ENCODE measurements at places on chromosomes 3 and 15.

DNA sequence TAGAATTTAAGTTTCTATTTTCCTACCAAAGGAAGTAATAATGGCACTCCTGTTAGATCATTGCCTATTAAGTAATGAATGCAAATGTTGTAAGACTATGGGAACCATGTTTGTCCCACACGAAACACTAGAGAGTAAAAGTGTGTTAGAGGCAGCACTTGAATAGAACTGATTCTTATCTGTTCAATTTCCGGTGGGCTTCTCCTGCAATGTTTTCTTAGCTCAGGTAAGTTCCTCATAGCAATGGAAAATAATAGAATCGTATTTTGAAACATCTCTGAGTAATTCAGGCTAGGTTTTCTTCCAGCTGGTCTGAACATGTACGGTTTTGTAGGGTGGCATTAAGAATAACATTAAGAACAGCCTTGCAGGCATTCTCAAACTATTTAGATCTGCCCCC, 145.3 kb upstream of the LIPC start:
- DNase-seq = no peak

- DNase-seq = no peak
These were observed 372.5 kb downstream of the NLGN1 start for GRCh38 chr3:173770011-173770410.

DNA sequence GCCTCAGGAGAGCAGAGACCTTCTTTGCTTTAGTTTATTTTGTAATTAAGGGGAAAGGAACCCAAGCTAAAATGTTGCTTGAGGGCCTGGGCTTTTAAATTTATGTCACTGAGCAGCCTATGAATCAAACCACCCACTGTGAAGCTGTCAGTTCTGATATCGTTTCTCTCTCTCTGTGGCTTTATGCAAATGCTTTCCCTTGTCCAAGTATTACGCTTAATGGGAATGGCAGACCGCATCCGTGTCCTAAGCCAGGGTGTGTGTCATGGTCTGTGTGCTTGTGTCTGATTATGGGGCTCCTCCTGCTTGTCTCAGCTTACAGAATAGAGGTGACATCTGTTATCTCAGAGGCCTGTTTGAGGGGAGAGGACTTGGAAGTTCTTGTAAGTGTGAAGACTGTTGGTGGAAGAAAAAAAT, 82.4 kb downstream of the EBLN2 start:
- DNase-seq = peak; percentile 47

DNA sequence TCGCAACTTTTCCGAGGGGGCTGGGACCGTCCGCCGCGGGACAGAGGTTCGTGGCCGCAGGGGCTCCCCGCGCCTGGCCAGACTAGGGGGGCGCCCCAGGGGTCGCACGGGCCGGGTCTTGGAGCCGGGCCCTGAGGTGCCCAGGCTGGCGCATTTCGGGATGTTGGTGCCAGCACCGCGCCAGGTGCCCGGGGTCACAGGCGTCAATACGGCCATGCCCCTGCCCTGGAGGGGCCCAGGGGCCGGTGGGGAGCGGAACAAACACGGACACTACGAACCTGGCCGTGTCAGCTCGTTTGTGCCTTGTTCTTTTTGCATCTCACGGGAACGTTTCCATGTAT, 366 bp downstream of the TM6SF1 start:
- no peak for DNase-seq

- DNase-seq = no peak
These were observed 112.7 kb downstream of the NFKBIZ start for GRCh38 chr3:101962055-101962454.
